T-helper 9 cell (primary cell): ENCODE measurements at places on chromosomes 7 and 10.

GRCh38 chr10:132729810-132730572, 56.0 kb downstream of the NKX6-2 start:
- DNase-seq: no peak

- DNase-seq: no peak
Measured at GRCh38 chr10:72445851-72446250, 91.1 kb upstream of the DNAJB12 start.

DNA sequence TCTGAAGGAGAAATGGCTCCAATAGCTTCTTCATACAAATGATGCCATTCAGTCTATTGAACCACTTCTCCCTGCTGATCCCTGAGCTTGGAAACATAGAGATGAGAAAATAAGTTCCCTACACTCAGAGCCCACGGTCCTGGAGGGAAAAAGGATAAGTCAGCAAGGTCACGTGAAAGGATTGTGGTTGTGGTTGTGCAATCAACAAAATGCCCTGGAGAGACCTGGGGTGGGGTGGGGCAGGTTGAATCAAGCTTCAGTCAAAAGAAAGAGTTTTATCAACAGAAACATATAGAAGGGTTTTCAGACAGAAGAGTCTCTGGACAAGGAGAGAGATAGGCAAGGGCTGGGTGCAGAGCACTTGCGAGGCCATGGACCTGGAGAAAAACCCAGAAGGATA, 30.1 kb downstream of the C10orf90 start:
- DNase-seq: no peak

DNA sequence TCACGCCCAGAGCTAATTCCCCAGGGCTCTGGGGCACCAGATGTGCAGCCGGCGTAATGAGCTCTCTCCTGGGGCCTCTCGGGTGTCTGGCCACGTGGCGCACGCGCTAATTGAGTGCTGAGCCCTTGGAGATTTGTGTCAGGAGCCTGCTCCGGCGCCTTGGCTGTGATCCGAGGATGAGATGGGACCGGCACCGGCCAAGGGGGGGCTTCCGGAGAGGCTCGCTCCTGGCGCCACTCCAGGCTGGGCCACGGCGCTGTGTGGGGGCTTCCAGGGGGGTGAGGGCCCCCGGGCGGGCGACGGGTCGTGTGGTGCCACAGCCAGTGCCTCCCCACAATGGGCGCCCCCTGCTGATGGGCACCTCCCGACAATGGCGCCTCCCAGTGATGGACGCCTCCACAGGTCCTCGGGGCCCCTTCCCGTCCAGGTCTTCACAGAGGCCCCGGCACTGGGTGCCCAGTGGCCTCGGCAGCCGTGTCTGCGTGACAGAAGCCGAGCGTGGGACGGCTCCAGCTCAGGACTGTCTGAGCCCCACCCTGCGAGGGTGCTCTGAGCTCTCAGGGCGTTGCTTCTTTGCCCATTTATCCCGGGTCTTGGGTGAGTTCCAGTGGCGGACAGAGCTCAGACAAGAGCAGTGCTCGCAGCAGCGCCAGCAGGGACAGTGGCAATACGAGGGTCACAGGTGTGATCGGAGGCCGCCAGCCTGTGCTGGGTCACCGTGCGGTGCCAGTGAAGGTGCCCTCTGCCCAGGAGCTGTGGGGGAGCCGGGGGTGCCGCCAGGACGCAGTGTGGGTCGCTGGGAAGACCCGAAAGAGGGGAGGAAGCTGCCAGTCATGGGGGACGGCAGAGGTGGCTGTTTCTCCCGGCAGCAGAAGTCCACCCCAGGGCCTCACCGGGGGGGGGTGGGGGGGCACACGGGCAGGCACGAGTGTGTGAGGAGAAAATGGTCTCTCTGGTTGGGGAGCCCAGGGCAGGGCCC, 8.2 kb upstream of the NKX6-2 start:
- DNase-seq: no peak

- DNase-seq: no peak
Measured at GRCh38 chr7:51351661-51352060, 35.1 kb upstream of the COBL start.

GRCh38 chr7:98250789-98251188, 1.2 kb downstream of the TECPR1 start:
- peak; percentile 21 for DNase-seq

DNA sequence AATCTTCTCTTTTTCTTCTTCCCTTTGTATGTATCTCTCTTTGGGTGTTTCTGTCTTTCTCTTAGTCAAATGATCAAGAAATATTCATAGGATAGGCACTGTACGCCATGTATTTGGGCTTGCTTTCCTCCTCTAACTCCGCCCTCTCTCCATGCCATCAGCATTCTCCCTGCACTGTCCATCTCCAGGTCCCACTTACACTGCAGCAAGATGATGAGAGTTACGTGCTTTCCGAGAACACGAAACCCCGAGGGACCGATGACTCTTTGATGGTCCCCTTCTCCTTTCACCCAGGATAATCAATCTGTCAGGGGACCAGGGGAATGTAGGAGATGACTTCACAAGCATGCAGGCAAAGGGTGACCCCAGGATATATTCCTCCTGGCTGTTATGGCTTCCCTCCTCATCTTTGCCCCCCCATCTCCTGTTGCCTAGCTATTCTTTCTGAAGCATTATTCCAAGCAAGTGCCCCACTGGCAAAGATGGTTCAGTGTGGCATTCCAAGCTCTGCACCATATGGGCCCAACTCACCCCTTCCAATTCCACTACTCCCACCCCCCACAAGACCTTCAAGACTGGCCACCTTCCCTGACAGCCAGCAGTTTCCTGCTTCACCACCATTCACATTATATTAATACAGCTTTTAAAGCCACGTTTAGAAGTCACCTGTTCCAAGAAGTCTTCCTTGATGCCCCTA, 40.0 kb downstream of the HIF1AN start:
- DNase-seq: no peak

GRCh38 chr10:122285506-122286444, 14.7 kb downstream of the BTBD16 start:
- DNase-seq: no peak

- DNase-seq: no peak
Measured at GRCh38 chr10:76992467-76992866, 645.1 kb downstream of the KCNMA1 start.

DNA sequence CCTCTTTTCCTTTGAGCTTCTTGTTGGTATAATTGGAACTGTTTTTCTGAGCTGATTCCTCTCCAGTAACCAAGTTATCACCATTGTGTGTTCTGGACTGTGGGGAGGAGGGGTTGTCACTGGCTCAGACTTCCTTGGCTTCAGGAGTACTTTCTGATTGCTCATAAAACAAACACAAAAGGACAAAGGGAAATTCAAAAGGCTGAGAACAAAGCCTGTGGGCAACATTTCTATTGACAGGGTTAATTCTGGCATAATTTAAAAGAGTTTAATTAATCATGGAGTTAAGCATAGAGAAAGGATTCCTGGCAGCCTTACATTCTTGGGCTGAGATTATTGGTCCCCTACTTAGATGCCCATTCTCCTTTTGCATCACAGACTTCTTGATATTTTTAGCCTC, 222.9 kb upstream of the KMT2E start:
- DNase-seq: no peak

DNA sequence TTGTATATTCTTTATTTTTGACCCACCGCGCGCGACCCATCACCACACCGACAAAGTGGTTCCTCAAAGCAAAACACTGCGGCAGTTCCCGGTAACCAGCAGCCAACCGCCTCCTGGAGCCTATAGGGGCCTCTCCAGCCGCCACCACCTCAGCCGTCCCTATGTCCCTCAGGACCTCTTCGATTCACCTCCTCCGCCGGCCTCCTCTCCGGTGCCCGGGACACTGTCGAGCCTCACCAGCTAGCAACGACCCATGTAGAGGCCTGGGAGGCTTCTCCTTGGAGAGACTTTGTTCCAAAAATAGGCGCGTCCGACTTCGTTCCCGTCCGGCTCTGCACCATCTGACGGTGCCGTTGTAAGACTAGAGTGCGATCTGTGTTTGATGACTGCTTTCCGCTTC, 158.8 kb downstream of the HGF start:
- no peak for DNase-seq

DNA sequence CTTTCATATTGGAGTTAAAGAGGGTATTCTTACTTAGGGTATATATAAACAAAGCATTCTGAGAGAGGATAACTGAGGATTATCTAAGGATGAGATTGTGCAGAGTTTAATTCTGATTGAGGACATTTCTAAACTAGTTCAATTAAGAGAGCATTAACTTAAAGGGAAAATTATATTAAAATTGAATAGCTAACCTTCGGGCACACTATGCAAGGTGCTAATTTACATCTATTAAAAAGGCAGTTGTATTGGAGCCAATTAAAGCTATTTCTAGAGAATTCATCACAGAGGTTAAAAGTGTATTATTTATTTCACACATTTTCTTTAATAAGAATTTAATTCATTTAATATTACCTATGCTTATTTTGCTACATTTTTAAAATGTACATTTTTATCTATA, 17.0 kb upstream of the PIK3CG start:
- DNase-seq: no peak

DNA sequence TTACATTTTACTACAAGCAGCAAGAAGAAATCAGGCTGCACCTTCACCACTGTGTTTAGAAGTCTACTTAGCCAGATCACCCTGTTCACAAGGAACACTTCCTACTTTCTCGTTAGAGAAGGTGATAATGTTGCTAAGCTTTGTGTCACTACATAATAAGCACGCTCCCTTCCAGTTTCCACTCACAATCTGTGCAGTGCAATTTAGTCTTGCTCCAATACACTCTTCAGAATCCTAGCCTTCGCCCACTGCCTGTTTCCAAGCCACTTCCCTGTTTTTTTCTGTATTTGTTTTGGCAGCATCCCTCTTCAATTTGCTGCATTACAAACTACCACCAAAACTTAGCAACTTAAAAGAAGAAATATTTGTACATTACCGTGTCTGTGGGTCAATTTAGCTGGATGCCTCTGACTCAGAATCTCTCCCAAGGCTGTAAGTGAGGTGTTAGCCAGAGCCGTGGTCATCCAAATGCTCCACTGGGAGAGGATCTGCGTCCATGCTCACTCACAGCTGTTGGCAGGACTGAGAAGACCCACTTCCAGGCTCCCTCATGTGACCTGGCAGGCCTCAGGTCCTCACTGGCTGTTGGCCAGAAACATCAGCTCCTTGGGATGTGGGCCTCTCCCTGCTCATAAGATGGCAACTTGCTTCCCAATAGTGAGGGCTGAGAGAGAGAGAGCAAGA, 110.4 kb downstream of the PON1 start:
- DNase-seq: no peak

DNA sequence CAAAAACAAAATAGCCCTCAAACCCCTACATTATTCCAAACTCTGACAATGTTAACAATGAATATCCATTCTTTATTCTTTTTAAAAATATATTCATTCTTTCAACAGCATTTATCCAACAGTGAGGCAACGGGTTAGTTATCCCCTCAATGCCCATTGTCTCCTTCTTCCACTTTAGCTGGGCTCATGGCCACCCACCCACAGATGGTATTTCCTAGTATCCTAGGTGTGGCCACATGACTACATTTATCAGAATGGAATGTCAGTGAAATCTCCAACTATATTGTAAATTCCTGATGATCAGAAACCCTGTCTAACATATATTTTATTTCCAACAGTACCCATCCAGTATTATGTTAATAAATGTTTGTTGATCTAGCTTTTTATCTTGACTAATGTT, 13.6 kb downstream of the HOXA1 start:
- DNase-seq: no peak

- no peak for DNase-seq
Measured at GRCh38 chr7:117085769-117086463, 132.6 kb downstream of the ST7 start.

DNA sequence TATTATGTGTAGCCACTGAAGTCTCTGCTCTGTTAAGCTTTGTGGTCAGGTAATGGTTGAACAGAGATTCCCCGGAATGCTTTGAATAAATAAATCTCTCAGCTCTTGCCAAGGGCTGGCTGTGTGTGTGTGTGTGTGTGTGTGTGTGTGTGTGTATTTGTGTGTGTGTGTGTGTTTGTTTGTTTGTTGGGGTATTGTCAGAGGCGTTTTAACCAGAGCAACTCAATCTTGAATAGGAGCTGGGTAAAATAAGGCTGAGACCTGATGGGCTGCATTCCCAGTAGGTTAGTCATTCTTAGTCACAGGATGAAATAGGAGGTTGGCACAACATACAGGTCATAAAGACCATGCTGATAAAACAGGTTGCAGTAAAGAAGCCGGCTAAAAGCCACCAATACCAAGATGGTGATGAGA, 256.2 kb upstream of the CACNA2D1 start:
- no peak for DNase-seq

DNA sequence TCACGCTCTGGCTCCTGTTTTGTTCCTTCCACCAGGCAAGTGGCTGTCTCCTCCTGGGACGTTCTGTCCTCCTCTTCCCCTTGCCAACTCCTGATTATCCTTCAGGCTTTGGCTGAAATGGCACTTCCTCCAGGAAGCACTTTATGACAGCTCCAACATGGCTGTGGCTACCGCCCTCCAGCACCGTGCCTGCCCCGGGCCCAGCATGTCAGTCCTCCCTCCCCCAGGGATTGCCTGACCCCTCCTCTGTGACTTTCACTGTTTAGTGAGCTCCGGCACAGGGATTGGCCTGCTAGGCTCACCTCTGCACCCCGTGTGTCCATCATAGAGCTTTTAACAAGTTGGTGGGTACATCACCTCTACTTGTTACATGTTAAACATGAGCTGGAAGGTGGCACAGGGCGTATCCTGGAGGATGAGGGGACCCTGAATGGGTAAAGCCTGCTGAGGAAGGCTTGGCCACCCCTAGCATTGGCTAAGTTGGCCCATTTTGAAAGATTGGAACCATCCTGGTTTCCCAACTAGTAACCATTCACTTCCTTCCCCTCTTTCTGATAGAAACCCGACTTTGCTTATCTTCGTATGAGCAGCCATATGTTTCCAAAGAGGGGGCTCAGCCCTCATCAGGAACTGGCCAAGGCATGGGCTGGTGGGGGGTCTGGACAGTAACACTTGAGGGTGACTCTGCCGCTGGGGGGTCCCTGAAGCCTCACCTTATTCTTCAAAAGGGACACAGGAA, 10.5 kb upstream of the ADAMTS14 start:
- DNase-seq: no peak

DNA sequence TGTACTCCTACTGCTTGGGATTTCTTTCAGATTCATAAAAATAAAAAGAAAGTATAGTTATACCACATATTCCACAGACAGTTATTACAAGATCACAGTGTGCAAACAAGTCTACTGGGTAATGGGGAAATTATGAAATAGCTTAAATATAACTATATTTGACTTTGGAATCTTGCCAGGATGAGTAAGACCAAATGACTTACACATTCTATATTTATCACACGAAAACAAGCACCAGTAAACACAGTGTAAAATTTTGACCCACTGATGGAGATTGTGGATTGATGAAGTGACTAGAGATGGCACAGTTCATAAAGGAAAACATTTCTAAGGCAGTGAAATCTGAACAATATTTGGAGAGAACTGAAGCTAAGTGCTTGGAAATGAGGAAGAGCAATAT, 339.7 kb downstream of the THSD7A start:
- no peak for DNase-seq

DNA sequence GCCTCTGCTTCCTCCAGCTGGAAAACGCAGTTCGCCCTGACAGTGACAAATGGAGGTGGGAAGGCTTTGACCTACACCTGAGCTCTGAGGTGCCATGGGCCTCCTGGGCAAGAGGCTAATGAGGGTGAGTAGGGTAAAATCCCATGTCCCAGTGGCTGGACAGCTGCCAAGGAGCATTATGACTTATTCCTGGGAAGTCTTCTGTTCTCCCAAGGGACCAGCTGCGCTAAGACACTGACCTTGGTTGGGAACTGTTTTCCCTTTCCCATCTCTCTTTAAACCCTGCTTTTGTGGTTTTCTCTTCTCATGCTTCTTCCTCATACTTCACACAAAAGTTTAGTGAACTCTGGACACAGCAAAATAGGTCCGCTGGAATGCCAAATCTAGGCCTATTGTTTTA, 72.6 kb downstream of the COPG2 start:
- no peak for DNase-seq
